AG09309 (cell line): ENCODE measurements at places on chromosomes 12 and 14.

DNA sequence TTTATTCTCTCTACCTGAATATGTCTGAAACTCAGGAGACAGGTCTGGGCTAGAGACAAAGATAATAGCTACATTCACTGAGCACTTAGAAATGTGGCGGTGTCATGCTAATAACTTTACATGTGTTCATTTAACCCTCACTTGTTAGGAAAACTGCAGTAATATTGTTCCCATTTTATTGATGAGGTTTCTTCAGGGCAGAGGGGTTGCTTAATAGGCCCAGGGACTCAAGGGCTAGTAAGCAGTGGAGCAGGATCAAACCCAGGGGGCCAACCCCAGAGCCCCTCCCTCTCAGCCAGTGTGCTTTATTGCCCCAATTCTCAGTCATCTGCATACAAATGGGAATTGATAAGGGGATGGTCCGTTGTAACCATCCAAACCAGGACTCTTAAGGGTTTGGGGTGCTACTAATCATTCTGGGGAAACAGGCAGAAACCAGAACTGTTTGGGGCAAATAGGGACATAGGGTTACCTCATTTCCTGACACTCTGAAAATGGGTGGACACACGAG lies 142.8 kb upstream of the AMIGO2 start:
- DNase-seq: no peak

DNA sequence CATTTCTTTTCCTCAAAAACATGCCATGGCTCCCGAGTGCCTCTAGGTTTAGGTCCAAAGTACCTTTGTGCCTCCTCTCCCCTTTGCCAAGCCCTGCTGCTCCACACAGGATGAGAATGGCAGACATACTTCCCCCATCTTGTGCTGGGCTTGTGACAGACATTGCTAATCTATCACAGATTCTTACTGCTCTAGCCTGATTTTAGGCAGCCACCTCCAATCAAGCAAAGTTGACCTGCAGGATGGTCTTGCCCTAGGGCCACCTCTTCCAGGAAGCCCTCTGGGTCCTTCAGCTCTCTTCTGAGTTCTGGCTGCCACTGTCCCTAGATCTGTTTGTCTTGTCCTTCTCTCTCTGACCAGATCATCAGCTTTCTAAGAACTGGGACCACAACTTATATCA lies 20.5 kb downstream of the FOXN4 start:
- no peak for DNase-seq

- peak; percentile 66 for DNase-seq
Measured at GRCh38 chr12:75953312-75953906, 78.2 kb downstream of the PHLDA1 start.

- no peak for DNase-seq
Measured at GRCh38 chr12:53115112-53115890, 12.0 kb downstream of the SOAT2 start.

- DNase-seq: no peak
Measured at GRCh38 chr14:65476942-65477318, 64.4 kb downstream of the FUT8 start.

DNA sequence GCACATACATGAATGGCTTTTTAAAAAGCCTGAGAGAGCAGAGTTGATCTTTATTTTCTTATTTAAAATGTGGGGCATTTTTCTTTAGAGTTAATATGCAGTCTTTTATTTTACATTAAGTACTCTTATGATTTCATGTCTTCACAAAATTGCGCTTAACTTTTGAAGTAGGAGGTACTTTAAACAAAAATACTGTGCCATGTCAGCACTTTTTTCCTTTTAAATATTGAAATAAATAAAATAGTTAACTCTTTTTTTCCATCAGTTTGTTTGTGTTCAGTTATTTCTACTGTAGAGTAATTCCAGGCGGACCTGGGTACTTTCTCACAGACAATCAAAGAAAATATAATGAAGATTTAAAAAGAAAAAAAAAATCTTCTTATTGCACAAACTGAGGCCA lies 231.7 kb downstream of the DPF3 start:
- no peak for DNase-seq

DNA sequence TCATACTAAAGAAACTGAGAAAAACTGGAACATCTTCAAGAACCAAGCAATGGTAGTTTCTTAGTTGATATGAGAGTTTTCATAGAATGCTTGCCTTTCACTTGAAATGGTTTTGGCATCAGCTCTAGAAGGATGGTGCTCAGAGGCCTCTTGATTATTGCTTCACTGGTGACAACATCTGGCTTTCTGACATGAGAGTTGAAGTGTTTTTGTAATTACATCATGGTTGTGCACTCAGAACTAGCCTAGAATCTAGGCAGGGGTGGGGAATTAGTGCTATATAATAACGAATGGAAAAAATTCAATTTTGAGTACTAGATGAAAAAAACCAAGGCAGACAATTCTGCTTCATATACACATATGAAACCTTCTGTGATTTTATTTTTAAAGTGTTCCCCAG lies 172.8 kb upstream of the LMNTD1 start:
- DNase-seq: peak; percentile 47

DNA sequence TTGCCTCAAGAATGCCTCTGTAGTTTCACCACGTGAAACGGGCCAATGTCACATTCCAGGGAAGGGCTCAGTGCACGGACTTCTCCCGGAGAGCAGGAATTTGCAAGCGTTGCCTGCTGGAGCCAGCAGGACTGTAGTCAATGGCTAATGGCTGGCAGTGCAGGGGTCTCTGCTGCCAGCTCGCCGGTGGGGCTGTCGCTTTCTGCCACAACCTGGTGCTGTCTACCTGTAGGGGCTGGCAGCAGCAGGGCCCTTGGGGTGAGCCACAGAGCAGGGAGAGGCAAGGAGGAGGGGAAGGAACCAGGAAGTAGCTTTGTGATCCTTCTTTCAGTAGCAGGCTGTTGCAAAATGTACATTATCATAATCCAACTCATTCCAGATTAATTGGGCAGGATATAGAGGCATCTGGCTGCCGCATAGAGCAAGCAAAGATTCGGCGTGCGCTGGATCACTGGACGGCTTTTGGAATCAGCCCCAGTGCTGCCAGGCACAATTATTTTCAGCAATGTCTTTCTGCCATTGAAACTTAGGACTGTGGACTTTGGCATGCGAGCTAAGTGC lies 114.1 kb downstream of the PAPOLA start:
- DNase-seq: no peak

GRCh38 chr14:54772451-54772881 lies 130.2 kb downstream of the GCH1 start:
- no peak for DNase-seq

GRCh38 chr14:60242429-60242828 lies 6.6 kb upstream of the PPM1A start:
- DNase-seq: no peak

GRCh38 chr14:98227727-98228111 lies 1044.3 kb downstream of the BCL11B start:
- DNase-seq: no peak

DNA sequence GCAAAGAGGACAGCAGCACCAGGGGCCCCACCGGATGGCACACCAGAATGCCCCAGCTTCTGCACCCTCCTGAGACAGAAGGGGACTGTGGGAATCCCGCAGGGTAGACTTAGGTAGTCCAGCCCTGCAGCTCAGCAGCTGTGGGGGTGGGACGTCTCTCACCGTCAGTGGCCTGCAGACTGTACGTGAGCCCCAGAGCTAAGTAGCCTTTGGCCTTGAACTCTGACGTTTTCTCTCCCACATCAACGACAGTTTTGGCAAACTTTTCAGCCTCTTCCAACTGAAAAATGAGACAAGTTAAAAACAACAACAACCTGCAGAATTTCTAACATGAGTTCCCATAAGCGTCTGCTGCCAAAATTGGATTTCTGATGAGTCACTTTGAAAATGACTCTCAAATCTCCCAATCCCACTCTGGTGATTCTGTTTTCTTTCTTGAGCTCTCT lies 161.4 kb downstream of the TTC7B start:
- no peak for DNase-seq

DNA sequence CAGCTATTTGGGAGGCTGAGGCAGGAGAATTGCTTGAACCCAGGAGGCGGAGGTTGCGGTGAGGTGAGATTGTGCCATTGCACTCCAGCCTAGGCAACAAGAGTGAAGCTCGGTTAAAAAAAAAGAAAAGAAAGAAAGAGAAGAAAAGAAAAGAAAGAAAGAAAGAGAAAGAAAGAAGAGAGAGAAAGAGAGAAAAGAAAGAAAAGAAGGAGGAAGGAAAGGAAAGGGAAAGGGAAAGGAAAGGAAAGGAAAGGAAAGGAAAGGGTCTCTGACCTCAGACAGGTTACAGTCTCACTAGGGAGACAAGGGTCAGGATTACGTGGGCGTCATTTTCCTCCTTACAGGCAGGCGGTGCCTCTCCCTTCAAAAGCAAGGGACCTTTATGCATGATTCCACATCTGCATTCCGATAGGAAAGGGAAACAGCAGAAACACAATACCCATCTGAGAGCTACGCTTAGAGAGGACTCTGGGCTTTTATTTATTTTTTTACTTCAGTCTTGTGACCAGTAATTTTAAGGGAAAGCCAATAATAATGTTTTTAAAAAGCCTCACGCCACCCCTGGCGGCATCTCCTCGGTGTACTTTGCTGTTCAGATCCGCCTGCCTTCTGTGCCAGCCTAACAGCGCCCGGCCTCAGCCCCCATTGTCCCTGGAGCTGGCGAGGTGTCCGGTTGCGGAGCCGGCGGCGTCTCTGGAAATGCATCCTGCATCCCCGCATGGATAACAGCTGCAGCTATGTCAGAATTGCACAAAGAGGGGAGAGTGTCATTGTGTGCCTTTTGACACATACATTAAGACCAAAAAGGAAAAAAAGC lies 945 bp upstream of the HIP1R start:
- DNase-seq: no peak

GRCh38 chr12:124452576-124453331 lies 114.7 kb downstream of the NCOR2 start:
- DNase-seq: no peak

- DNase-seq: no peak
Measured at GRCh38 chr12:51386351-51386750, 4.9 kb downstream of the GALNT6 start.

GRCh38 chr12:110742096-110742717 lies 484 bp downstream of the PPP1CC start:
- no peak for DNase-seq

- no peak for DNase-seq
Measured at GRCh38 chr12:7731486-7731885, 15.7 kb downstream of the CLEC4C start.

DNA sequence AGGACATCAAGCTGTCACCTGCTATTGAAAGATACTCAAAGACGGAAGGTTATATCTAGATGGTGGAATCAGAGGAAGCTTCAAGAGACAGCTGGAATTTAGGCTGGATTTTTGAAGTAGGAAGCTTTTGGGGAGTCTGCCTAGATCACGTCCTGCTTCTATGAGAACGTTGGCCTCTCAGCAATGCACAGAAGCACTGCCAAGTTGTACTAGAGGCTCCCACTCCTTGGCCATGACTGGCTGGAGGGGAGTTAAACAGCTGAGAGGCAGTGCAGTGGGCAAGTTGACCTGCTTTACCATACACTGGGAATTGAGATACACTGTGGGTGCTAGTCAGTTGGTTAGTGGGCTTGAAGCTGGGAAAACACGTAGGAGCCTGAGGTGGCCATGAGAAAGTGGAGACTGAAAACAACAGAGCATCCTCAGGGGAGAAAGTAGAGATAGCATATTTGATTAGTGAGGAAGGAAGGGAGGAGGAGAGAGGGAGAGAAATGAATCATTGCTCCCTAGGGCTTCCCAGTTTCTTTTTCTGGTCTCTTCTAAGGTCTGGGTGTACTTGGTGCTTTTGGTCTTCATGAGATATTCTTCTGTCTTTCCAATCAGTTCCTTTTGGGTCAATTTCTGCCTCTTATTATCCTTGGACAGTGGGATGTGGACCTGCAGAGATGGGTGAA lies 110.8 kb downstream of the EMP1 start:
- DNase-seq: no peak

DNA sequence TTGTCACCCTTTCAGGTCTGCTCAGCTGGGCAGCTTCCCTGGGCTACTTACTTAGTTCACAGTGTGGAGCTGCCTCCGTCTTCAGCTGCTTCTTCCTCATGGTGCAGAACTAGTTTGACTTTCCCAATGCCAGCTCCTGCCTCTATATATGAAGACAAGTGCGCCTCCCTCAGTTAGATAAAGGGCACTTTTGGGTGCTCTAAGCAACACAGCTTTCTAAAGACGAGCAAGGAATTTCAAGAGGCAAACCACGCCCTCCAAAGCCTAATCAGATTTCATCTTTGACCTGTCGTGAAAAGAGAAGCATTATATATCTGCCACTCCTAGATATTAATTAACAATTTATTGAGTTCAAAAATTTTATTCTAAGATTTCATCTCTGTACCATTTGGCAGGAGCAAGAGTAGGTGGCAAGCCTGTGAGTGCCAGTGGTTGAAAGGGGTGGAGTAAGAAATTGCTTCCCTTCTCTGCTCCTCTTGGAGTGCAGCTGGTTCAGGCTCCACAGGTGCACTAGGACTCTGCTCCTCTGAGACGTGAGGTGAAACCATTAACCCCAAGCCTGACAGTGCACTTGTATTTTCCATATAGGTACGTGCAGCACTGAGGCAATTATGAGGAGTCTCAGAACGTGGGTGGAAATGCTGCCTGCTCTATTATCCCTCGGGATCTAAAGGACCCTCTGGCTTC lies 2.1 kb upstream of the SLC11A2 start:
- no peak for DNase-seq

GRCh38 chr14:38135106-38135867 lies 72.4 kb upstream of the SSTR1 start:
- DNase-seq: no peak

DNA sequence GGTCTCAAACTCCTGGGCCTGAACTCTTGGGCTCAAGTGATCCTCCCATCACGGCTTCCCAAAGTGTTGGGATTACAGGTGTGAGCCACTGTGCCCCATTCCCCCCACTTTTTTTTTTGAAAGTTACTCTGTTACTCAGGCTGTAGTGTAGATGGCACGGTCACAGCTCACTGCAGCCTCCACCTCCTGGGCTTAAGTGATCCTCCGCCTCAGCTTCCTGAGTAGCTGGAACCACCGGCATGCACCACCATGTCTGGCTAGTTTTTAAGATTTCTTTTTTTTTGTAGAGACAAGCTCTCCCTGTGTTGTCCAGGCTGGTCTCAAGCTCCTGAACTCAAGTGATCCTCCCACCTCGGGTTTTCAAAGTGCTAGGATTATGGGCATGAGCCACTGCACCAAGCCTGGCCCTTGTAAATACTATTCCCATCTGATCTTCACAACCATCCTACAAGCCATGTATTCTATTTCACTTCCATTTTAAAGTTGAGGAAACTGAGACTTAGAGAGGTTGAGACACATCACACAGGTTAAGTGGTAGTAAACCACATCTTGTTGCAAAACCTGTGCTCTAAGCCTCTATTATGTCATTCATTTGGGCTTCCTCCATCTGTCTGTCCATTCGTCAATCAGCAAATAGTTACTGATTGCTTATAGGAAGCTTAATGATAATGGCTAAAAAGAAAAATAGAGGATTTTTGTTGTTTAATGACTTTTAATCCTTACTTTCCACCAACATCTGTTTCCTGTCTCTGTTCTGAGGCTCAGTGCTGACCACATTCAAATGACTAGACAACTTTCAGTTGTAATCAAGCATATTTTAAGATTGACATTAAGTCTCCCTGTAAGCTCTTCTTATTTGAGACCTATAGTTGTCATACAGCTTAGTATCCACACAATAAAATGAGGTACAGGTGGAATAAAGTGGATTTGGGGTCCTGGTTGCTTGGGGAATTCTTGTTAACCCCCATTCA lies 9.2 kb downstream of the ASCL4 start:
- no peak for DNase-seq
